ENCODE measurements at places on chromosomes 16 and 17. TPM values are rescaled to one million over a fixed set of nuclear protein-coding genes. Genes with fewer than 3 reads are reported as not detected.

DNA sequence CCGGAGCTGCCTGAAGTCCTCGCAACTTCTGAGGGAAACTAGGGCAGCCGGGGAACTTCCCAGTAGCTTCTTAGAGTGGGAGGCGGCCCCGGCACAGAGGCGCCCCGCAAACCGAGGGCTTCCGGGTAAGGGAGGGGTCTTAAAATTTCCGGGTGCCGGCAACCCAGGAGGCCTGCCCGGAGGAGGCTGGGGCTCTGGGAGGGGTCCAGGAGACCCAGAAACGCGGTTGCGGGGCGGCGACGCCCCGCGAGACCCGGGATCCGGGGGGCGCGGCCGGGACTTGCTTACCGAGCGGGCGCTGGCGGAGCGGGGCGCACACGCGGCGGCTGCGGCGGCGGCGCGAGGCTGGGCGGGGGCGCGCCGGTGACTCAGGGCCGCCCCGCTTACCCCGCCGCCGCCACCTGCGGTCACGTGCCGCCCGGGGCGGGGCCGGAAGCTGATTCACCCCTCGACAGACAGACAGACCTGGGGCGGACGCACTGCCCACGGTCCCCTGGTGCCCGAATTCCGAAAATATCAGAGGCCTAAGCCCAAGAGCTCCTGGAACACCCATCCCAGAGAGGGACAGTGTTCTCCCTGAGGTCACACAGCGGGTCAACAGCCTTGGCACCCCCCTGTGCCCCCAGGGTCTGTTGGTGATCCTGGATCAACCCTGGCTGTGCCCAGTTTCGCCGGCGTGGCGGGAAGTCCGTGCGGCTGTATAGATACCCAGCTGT is at the start of gene FAM83G:
FAM83G (minus strand) TSS at position 344 of the 716 bp plus-strand sequence. CDS start 723 bp downstream, outside the sequence.
- H3K27me3 ChIP-seq, result no peaks in the 10 kb centered on the region
- peak within 1 kb of the TSS; percentile 85 for H3K27ac ChIP-seq
- H3K36me3 ChIP-seq, result no peaks in the 10 kb centered on the region
- peak; percentile 92 for DNase-seq

GRCh38 chr16:77917971-77918370 is 104.4 kb upstream of the CLEC3A start:
- DNase-seq, result no peak
- peak overlapping the region; percentile 72 for H3K27ac ChIP-seq
- no peaks in the 10 kb centered on the region for H3K36me3 ChIP-seq
- H3K27me3 ChIP-seq, result no peaks in the 10 kb centered on the region
- no peak overlapping the region for H3K4me3 ChIP-seq

DNA sequence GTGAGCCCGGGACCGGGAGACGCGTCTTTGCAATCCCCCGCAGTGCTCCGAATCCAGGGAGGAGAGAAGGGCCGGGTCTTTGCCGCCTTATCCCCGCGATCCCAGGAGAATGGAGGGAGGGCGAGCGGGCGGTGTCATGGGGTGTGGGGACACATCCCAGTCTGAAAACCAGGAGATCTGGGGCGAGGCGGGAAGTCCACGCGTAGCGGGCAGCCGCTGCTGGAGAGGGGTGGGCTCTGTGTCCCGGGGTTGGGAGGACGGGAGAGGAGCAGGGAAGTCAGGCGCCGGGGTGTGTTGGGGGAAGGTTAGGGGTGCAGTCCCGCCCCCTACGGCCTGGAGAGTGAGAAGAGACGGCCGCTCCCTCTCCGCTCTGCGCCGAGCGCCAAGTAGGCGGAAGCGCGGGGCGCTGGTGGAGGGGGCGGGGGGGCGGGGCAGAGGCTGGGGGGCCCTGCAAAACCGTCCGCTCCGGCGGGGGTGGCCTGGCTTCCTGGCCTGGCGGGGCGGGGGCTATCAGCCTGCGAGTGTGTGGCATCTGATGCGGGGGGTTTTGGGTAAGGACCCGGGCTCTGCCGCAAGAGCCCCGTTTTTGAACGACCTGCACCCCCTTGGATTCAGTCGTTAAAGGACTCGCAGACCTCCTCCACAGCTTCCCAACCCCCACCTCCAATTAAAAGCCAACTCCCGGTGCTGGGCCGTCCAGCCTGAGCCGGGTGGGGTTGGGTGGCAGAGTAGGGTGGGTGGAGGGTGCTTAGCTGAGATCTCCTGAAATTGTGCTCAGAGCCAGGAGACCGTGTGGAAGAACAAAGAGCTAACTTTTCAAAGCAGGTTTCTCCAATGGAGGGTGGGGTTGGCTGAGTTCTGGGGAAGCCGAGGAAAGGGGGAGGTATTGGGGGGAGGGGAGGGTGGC is 654 bp downstream of the LASP1 start:
- H3K4me3 ChIP-seq, result peak overlapping the region; percentile 97
- H3K36me3 ChIP-seq, result no peaks in the 10 kb centered on the region
- H3K4me1 ChIP-seq, result peaks cover 47% of the 10 kb centered on the region
- peak overlapping the region; percentile 96 for H3K27ac ChIP-seq
- no peak for DNase-seq

DNA sequence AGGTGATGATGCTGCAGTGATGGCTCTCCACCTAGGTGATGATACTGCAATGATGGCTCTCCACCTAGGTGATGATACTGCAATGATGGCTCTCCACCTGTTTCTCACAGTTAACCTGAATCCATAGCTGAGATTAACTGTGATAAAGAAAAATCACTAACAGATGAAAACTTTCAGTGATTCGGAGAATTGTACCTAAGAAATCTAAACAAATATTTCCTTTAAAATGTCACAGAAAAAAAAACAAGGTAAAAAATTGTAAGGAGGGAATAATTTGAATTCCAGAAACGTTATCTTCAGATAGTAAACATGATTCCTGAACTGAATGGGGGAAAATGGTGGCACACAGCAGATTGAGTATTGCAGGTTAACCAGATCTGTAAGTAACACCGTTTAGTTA is 113.4 kb downstream of the MAP2K4 start:
- peaks cover 25% of the 10 kb centered on the region for H3K36me3 ChIP-seq
- no peaks in the 10 kb centered on the region for H3K27me3 ChIP-seq
- no peak overlapping the region for H3K4me3 ChIP-seq
- no peak for DNase-seq
- H3K27ac ChIP-seq, result no peak overlapping the region

DNA sequence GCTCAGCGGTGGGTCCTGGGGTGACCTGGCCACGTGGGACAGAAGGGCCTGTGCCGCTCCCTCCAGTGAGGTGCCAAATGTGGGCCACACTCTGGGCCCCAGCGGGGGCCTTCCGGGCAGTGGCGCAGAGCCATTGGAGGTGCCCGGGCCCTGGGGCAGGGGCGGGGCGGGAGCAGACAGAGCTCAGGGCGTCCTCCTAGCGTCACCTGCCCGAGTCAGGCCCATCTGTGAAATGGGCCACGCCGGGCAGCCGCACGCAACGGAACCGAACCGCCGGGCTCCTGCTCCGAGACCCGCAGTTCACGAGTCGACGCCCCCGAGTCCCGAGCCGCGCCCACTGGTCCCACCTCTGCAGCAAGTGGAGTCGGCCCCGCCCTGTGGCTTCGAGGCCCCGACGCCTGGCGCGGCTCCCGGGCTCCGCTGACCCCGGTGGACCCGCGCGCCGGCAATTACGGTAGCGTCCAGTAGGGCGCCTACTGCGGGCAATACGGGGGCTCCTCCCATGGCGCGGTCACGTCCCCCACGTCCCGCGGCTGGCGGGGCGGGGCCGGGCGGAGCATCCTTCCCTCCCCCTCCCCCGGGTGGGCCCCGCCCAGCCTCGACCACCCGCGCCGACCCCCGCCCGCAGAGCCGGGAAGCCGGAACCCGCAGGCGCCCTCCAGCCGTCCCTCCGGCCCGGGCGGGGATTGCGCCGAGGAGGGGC is 1.9 kb downstream of the SLC16A3 start:
- no peaks in the 10 kb centered on the region for H3K27me3 ChIP-seq
- peak overlapping the region; percentile 79 for H3K27ac ChIP-seq
- H3K4me3 ChIP-seq, result peak overlapping the region; percentile 70
- no peaks in the 10 kb centered on the region for H3K36me3 ChIP-seq
- no peak for DNase-seq

GRCh38 chr17:59508999-59509625 is 56.3 kb upstream of the DHX40 start:
- H3K27ac ChIP-seq, result no peak overlapping the region
- no peaks in the 10 kb centered on the region for H3K27me3 ChIP-seq
- no peak overlapping the region for H3K4me3 ChIP-seq
- H3K36me3 ChIP-seq, result no peaks in the 10 kb centered on the region
- H3K4me1 ChIP-seq, result no peaks in the 10 kb centered on the region
- DNase-seq, result no peak

GRCh38 chr16:56311208-56312027 is 113.9 kb downstream of the AMFR start:
- no peaks in the 10 kb centered on the region for H3K27me3 ChIP-seq
- DNase-seq, result no peak
- no peaks in the 10 kb centered on the region for H3K36me3 ChIP-seq
- H3K27ac ChIP-seq, result no peak overlapping the region
- no peak overlapping the region for H3K4me3 ChIP-seq

DNA sequence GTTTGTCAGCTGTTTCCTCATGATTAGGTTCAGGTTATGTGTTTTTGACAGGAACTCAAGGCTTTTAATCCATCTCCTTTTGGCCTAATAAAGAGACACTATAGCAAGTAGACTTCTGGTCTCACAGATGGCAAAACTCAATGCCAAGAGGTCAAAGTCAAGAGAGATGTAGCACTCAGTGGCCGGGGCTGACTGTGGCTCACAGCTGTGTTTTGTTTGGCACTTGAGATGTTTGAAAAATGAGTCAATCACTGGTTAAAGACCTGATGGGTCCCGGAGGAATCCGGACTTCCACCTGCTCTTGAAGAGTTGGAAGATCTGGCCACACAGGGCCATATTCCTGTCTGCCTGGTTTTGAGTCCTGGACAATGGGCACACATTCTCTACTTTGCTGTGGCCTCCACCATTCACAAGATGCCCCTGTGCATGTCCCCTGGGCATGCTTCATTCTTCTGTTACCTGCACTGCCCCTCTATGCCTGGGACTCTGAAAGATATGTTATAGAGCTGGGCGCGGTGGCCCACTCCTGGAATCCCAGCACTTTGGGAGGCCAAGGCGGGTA is 210.3 kb downstream of the SNX29 start:
- DNase-seq, result no peak
- no peak overlapping the region for H3K27ac ChIP-seq
- no peaks in the 10 kb centered on the region for H3K4me1 ChIP-seq
- no peaks in the 10 kb centered on the region for H3K27me3 ChIP-seq
- no peak overlapping the region for H3K4me3 ChIP-seq

CDH5 gene
- total RNA-seq, result 119 TPM

DNA sequence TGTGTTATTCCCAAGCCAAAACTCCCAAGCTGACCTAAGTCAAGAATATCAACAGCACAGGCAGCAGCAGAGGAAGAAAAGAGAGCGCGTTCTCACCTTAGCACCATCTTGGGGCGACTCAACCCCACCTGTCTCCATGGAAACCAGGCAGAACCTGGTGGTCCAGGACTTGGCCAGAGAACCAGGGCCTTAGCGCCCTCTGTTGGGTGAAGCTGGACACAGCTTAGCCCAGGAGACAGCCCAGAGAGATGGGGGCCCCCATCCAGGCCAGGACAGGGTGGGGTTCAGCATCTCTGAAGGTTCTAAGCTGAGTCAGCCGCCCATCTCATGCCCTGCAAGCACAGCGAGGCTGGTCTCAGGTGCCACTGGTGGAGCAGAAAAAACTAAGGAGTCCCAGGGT is 60.1 kb upstream of the TMEM132E start:
- H3K4me3 ChIP-seq, result no peak overlapping the region
- H3K4me1 ChIP-seq, result no peaks in the 10 kb centered on the region
- DNase-seq, result no peak
- no peaks in the 10 kb centered on the region for H3K27me3 ChIP-seq
- H3K27ac ChIP-seq, result no peak overlapping the region

DNA sequence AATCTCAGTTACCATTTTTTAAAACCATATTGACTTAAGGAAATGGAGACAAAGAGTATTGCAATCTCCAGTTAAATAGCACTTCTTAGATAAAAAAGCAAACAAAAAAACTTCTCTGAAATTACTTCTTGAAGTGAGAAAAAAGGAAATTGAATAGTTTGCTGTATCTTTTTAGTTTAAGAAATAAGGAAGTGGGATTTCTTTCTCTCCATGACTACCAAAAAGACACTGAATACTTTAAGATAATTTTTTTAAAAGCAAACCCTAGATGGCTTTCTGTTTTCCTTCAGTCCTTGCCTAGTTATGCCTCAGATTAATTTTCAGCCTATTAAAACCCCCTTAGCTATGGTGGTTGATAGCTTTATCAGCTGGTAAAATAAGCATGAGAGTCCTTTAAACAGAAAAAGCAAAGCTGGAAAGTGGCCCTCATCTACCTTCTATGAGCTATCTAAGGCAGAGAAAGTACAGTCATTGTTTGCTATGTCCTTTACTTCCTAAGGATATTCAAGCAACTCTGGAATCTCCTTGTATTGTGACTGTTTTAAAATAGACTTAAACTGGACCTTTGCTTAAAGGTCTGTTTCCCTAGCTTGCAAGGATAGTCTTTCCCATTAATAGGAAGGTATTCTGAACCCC is 28.6 kb downstream of the TPPP3 start:
- no peak overlapping the region for H3K4me3 ChIP-seq
- no peak for DNase-seq
- H3K27ac ChIP-seq, result no peak overlapping the region
- H3K36me3 ChIP-seq, result no peaks in the 10 kb centered on the region

GRCh38 chr17:39704821-39705551 is 5.1 kb downstream of the ERBB2 start:
- H3K36me3 ChIP-seq, result peaks cover 32% of the 10 kb centered on the region
- H3K27me3 ChIP-seq, result no peaks in the 10 kb centered on the region
- H3K4me1 ChIP-seq, result peaks cover 7% of the 10 kb centered on the region
- DNase-seq, result no peak

SOST gene
- 15.1 TPM for total RNA-seq

- DNase-seq, result no peak
- H3K4me1 ChIP-seq, result peaks cover 13% of the 10 kb centered on the region
- no peaks in the 10 kb centered on the region for H3K27me3 ChIP-seq
- H3K27ac ChIP-seq, result peak overlapping the region; percentile 98
- no peaks in the 10 kb centered on the region for H3K36me3 ChIP-seq
These were observed 2.6 kb downstream of the WSB1 start for GRCh38 chr17:27296428-27296979.

- no peaks in the 10 kb centered on the region for H3K27me3 ChIP-seq
- no peak overlapping the region for H3K27ac ChIP-seq
- no peak overlapping the region for H3K4me3 ChIP-seq
- H3K4me1 ChIP-seq, result no peaks in the 10 kb centered on the region
- no peak for DNase-seq
These were observed 34.1 kb downstream of the MAP2K6 start for GRCh38 chr17:69448431-69449102.

KIF2B gene
- total RNA-seq, result not detected

DNA sequence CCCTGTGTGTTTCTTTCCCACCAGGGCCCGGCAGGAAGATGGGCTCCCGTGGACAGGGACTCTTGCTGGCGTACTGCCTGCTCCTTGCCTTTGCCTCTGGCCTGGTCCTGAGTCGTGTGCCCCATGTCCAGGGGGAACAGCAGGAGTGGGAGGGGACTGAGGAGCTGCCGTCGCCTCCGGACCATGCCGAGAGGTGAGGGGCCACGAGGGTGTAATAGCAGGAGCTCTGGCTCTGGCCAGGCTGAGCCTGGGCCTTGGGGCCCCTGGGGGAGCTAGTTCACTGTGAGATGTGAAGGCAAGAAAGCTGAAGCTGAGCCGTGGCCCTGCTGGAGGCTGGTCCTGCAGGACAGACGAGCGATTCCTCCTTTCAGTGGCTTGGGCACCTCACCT is 20.0 kb downstream of the C1QTNF1 start:
- no peaks in the 10 kb centered on the region for H3K27me3 ChIP-seq
- DNase-seq, result no peak
- peaks cover 10% of the 10 kb centered on the region for H3K4me1 ChIP-seq
- H3K36me3 ChIP-seq, result peaks cover 8% of the 10 kb centered on the region

GRCh38 chr17:17696085-17696484 is 14.8 kb downstream of the RAI1 start:
- peaks cover 63% of the 10 kb centered on the region for H3K4me1 ChIP-seq
- H3K4me3 ChIP-seq, result no peak overlapping the region
- no peaks in the 10 kb centered on the region for H3K36me3 ChIP-seq
- no peaks in the 10 kb centered on the region for H3K27me3 ChIP-seq
- no peak for DNase-seq
- peak overlapping the region; percentile 99 for H3K27ac ChIP-seq
